Occipital lobe (tissue), 3 donors: ENCODE measurements at places on chromosomes 7 and 10. TPM values are rescaled to one million over a fixed set of nuclear protein-coding genes. Genes with fewer than 3 reads are reported as not detected.

GRCh38 chr10:27744802-27745731 lies 552 bp downstream of the MKX start:
- no peak for DNase-seq

CTAGE8 gene
- total RNA-seq, result not detected

MSMB gene
- not detected for total RNA-seq

MYOZ1 gene
- total RNA-seq, result 0.78 TPM

DNA sequence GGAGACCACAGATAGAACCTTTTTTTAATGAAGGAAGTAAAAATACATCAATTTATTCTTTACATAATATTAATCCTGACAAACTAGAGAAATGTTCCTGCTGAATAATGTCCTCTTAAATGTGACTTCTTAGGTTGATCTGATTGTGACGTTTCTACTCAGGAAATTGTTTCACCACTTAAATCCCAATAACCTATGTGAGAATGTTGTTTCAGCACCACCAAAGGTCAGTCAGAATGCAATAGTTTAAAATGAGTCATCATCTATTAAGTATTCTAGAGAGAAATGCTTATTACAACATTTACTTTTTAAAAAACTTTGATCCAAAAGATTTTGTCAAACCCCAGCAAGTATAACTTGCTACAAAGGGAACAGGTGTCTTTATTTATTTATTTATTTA lies 155.4 kb upstream of the CACNA2D1 start:
- DNase-seq, result no peak

CRTAC1 gene
- total RNA-seq, result 11.2 TPM

DNA sequence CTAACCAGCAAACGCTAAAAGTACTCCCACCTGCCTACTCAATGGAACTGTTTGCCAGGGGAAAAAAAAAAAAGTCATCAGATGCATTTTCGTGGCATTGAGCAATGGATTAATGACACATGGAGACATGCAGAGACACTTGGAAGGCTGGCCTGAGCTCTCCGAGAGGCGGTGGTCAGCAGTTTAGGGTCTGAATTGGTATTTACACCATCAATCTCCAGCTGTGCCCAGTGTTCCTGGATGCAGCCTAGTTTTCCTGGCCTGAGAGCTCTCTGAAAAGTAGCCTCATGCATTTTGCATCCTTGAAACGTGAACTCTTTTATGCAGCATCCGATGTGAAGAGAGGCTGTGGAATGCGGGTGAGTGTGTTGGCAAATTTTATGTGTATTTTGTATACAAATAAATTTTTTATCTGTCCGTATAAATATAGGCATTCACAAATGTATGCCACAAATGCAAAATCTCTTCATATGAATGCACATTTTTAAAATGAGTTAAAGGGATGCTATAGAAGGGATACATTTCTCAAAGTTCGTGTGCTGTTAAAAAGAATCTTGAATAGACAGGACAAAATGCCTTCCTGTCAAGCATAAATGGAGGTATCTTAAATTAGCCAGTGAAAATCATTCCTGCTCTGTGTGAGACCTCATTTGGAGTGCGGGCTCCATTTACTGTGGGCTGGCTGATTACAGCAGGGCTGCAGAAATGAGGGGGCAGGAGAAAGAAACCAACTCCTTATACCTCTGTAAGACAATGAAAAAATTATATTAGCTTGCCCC lies 137.7 kb upstream of the PFKP start:
- DNase-seq, result no peak

COL1A2 gene
- total RNA-seq, result 124 TPM

GRCh38 chr7:92799446-92800211 lies 36.7 kb downstream of the CDK6 start:
- no peak for DNase-seq

- DNase-seq, result no peak
These were observed 8.6 kb upstream of the BET1 start for GRCh38 chr7:94012746-94013145.

GRCh38 chr7:11082552-11083213 lies 109.0 kb downstream of the PHF14 start:
- DNase-seq, result no peak

MNX1 gene
- total RNA-seq, result not detected

GRCh38 chr10:47152861-47153349 lies 147.1 kb upstream of the GDF10 start:
- DNase-seq, result no peak

DNA sequence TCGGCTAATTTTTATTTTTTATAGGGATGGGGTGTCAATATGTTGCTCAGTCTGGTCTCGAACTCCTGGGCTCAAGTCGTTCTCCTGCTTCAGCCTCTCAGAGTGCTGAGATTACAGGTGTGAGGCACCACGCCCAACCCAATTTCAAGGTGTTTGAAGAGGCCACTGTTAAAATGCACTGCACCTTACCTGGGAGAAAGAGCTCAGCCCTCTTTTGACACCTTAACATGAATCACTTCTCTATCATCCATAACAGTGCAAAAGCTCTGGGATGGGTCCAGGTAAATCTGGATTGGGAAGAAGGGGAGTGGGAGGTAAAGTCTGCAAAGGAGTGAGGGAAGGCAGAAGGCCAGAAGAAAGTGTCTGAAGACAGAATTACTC lies 557 bp upstream of the ZNF282 start:
- DNase-seq, result no peak

- DNase-seq, result no peak
These were observed 8.5 kb upstream of the SFR1 start for GRCh38 chr10:104113376-104113956.

WASL gene
- 24.3 TPM for total RNA-seq
